ENCODE measurements at places on chromosomes 5 and 9.

GRCh38 chr9:77877976-77878375 lies 153.6 kb downstream of the GNAQ start:
- DNase-seq: no peak

- DNase-seq: no peak
These were observed 31.1 kb downstream of the SLC35A4 start for GRCh38 chr5:140595538-140596300.

GRCh38 chr5:92633875-92634487 lies 947.0 kb downstream of the NR2F1-AS1 start:
- DNase-seq: no peak

DNA sequence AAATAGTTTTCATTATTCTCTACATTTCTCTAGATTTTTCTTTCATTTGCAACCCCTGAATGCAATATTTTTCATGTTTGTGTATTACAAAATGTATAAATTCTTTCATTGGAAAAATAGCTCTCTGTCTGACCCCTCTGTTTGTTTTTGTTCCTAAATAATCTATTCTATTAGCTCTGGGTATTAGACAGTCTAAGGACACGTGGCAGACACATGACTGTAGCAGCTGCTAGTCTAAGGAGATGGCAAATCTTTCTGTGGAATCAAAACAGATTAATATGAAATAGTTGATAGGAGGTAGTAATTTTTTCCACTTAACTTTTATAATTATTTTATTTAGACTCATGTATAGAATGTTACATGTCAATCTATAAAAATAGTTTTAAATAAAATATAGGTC lies 21.4 kb upstream of the SPATA9 start:
- DNase-seq: no peak

GRCh38 chr5:65508978-65509377 lies 27.3 kb upstream of the ADAMTS6 start:
- DNase-seq: no peak

GRCh38 chr5:90871391-90871991 lies 312.9 kb downstream of the ADGRV1 start:
- DNase-seq: no peak

DNA sequence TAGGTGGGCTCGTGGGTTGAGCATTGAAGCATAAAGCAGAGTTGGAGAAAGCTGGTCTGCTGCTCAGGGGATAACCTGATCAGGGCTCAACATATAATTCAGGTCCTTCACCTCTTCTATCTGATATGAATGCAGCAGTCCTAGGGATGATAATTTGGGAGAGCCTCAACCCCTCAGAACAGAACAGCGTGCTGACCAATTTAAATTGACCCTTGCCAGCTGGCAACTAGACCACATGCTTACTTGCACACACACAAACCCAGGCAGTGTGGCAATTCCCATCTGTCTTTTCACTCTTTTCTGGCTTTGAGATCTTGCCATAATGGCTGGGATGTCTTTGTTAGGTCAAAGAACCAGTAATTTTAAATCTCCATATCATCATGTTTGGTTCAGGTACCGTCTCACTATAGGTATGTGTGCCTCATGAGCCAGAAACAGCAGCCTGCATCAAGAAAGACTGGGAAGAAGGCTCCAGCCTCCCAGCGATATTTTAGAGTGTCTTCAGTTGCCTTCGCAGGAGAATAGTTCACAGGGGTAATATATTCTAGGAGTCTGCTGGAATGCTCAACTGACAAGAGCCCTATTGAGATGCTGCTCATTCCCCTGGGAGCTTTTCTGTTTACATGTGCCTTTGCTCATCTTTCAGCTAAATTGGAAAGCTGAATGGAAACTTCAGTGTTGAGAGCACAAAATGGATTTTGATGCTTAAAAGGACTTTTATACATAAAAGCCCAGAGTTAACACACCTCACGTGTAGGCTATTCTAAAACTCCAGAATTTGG lies 497.6 kb downstream of the RASEF start:
- DNase-seq: no peak

GRCh38 chr9:99356512-99356971 lies 134.5 kb downstream of the SEC61B start:
- DNase-seq: no peak

- no peak for DNase-seq
These were observed 1967.0 kb upstream of the CDH9 start for GRCh38 chr5:29005386-29005785.

GRCh38 chr5:82959466-82959865 lies 117.7 kb downstream of the TMEM167A start:
- DNase-seq: no peak

DNA sequence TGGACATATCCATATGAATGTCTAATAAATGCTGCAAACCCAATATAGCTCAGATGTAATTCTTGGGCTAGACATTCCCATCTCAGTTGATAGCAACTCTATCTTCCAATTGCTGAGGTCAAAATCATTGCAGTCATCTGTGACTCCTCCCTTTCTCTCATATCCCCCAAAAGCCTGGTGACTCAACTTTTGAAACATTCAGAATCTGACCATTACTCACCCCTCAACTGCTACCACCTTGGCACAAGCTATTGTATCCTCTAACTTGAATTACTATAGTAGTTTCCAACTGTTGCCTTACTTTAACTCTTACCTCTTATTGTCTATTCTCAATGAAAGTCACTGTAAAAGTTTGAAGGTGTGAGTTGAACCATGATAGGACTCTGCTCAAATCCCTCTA lies 600.1 kb upstream of the RGMB start:
- no peak for DNase-seq

DNA sequence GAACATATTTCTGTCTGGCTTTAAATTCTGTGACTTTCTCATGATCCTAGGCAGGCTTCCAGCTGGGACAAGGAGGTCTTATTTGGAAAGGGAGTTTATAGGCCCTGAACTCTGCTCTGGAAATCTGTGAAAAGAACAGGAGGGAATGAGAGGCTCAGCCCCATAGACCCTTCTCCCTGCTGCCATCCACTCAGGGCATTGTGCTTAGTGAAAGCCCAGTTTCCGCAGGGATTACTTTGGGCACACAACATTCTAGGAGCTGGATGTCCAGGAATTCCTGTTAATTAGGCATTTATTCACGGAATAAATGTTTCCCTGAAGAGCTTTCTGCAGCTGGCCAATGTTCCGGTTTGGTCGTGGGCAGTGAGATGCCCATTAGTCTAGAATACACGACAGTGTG lies 32.7 kb upstream of the COL15A1 start:
- no peak for DNase-seq

DNA sequence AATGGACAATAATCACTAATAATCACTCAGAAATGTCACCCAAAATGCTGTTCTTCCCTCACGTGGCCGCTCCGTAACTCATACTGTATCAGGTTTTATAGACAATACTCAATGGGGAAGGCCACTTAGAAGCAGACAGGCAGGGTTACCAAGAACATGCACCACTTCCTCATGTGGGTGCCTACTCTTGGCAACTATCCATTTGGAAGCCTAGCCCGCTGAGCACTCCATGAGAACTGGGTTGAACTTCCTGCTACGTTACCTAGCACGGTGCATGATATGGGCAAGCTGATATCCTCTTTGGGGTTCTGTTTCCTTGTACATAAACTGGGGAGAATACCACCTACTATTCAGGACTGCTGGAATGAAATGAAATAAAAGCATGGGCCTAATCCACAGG lies 14.3 kb downstream of the DAP start:
- no peak for DNase-seq

DNA sequence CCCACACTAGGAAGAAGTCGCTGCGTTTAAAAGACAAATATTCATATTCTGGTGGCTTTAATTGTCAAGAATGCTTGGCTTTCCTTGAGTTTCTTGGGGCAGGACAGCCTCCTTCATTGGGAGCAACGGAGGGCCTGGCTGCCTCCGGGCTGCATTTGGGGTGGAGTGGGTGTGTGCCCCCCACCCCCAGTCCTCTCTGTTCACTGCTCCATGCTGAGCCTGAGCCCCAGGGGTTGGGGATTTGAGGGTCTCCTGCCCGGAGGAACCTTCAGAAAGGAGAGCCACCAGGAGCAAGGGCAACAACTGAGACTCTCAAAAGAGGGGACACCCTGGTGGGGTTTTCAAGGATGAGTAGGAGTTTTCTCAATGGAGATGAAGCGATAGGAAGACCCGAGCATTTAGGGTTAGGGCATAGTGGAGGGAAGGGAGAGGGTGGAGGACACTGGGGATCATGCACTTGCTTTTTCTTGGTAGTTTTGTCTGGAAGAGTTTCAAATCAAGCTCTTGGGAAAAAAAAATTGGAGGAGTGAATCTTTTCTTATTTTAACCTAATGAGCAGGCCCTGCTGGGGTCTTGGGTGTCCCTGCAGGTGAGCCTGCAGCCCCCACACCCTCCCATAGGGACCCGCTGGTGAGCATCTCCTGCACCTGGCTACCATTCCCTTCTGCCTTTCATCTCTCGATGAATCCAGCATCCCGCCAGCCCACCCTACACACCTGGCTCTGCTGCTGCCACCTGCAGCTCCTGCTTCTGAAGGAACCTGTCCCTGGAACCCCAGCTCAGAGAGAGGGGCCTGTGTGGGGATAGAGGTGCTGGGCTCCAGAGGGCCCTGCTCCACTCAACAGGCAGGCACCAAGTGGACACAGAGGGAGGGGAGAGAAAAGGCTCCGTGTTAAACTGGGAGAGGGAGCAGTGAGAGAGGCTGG lies 4.1 kb downstream of the SLC6A19 start:
- DNase-seq: no peak
